Activated CD8-positive, alpha-beta memory T cell treated with anti-CD3 and anti-CD28 coated beads for 36 hours (primary cell): ENCODE measurements at places on chromosomes 5 and 9. TPM values are rescaled to one million over a fixed set of nuclear protein-coding genes. Genes with fewer than 3 reads are reported as not detected.

PCDHB13 gene
- not detected for total RNA-seq

PTGDS gene
- not detected for total RNA-seq

KIF24 gene
- 7.2 TPM for total RNA-seq

OMD gene
- not detected for total RNA-seq

LECT2 gene
- not detected for total RNA-seq

LHX6 gene
- total RNA-seq: not detected

SPINK5 gene
- not detected for total RNA-seq

SLC45A2 gene
- not detected for total RNA-seq

COL15A1 gene
- total RNA-seq: 0.02 TPM

TMOD1 gene
- 1.2 TPM for total RNA-seq

TEX48 gene
- not detected for total RNA-seq

CRB2 gene
- total RNA-seq: not detected

VPS13A gene
- total RNA-seq: 34.7 TPM

CCDC112 gene
- total RNA-seq: 0.89 TPM

PPP3R2 gene
- total RNA-seq: not detected

CCDC192 gene
- not detected for total RNA-seq

NR2F1 gene
- total RNA-seq: not detected

C6 gene
- not detected for total RNA-seq

TAF1L gene
- total RNA-seq: not detected

IL5 gene
- total RNA-seq: 17.6 TPM

IL13 gene
- 17.8 TPM for total RNA-seq

BNC2 gene
- total RNA-seq: not detected

SLC2A8 gene
- total RNA-seq: 5.3 TPM

PAX5 gene
- total RNA-seq: 0.34 TPM

GAS1 gene
- total RNA-seq: 0.34 TPM

PCDHGA10 gene
- total RNA-seq: 0.11 TPM

PCDHGC3 gene
- total RNA-seq: 0.13 TPM

SH3TC2 gene
- total RNA-seq: not detected

ARL14EPL gene
- not detected for total RNA-seq

ZNF883 gene
- 1.0 TPM for total RNA-seq

RLN2 gene
- 2.8 TPM for total RNA-seq

PFN3 gene
- not detected for total RNA-seq

PCDHGB3 gene
- total RNA-seq: 0.17 TPM

UNC5A gene
- total RNA-seq: not detected
